ENCODE measurements at places on chromosomes 7 and 10.

- DNase-seq = no peak
Measured at GRCh38 chr7:87021285-87021684, 38.2 kb downstream of the ELAPOR2 start.

DNA sequence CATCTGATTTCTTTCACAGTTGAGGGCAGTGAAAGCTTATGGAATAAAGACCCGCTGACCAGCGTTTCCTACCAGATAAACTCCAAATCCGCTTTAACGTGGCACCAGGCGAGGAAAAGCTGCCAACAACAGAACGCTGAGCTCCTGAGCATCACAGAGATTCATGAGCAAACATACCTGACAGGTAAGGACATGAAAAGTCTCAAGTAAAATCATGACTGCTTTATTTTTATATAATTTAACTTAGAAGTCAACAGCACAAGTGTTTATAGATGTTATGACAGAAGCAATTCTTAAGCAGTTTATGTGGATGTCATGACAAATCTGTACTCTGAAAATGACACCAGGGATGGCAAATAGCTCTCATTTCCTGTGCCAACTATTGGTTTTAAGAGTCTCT lies 24.5 kb downstream of the MRC1 start:
- no peak for DNase-seq

- no peak for DNase-seq
Measured at GRCh38 chr10:60124536-60124935, 218.2 kb upstream of the CCDC6 start.

DNA sequence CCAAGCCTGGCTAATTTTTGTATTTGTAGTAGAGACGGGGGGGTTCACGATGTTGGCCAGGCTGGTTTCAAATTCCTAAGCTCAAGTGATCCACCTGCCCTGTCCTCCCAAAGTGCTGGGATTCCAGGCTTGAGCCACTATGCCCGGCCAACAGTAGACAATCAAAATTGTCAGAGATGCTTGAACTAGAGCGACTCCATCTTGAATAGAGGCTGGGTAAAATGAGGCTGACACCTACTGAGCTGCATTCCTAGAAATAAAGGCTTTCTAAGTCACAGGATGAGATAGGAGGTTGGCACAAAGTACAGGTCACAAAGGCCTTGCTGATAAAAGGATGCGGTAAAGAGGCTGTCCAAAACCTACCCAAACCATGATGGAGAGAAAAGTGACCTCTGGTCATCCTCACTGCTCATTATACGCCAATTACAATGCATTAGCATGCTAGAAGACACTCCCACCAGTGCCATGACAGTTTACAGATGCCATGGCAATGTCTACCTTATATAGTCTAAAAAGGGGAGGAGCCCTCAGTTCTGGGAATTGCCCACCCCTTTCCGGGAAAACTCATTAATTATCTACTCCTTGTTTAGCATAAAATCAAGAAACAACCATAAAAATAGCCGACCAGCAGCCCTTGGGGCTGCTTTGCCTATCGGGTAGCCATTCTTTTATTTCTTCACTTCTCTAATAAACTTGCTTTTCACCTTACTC lies 134.5 kb downstream of the BAMBI start:
- DNase-seq = no peak

Measured in activated CD4-positive, alpha-beta T cell treated with anti-CD3 and anti-CD28 coated beads for 1 hour (primary cell).